Astrocyte (in vitro differentiated cells and primary cell): ENCODE measurements at places on chromosomes 6 and 20.
A peak's percentile ranks its signal among the peaks of the same experiment; 100 is the strongest.

DNA sequence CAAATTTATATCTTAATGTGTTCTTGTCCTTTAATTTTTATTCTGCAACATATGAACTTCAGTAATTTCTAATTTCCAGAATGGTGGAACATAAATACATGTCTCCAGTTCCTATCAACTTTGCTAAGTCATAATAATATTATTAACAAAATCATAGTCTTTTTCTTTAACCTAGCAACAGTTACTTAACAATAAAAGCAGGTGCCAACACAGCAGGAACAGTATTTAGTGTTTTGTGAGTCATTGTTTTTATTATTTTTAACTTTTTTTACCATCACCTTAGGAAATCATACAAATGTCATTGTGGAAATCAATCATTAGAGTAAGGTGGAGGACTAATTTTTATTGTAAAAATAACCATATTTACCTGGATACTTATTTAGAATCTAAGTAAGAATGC, 133.5 kb downstream of the PLCB1 start:
- H3K4me3 ChIP-seq, result no peak overlapping the region
- H3K27me3 ChIP-seq, result no peaks in the 10 kb centered on the region
- no peaks in the 10 kb centered on the region for H3K36me3 ChIP-seq
- no peaks in the 10 kb centered on the region for H3K4me1 ChIP-seq

DNA sequence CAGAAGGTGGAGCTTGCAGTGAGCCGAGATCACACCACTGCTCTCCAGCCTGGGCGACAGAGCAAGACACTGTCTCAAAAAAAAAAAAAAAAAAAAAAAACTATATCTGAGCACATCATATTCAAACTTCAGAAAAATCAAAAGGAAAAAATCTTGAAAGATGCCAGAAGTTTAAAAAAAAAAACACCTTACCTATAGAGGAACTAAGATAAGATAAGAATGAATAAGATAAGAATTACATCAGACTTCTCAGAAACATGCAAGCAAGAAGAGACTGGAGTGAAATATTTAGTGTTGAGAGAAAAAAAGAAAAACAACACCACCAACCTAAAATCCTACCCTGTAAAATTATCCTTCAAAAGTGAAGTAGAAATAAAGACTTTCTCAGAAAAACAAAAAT, 116.8 kb upstream of the ARID1B start:
- H3K36me3 ChIP-seq, result no peaks in the 10 kb centered on the region
- no peak for DNase-seq
- peaks cover 15% of the 10 kb centered on the region for H3K4me1 ChIP-seq

GRCh38 chr6:153564803-153565202, 433.7 kb upstream of the RGS17 start:
- H3K36me3 ChIP-seq, result no peaks in the 10 kb centered on the region
- no peaks in the 10 kb centered on the region for H3K27me3 ChIP-seq
- H3K4me3 ChIP-seq, result no peak overlapping the region
- H3K27ac ChIP-seq, result no peak overlapping the region

DNA sequence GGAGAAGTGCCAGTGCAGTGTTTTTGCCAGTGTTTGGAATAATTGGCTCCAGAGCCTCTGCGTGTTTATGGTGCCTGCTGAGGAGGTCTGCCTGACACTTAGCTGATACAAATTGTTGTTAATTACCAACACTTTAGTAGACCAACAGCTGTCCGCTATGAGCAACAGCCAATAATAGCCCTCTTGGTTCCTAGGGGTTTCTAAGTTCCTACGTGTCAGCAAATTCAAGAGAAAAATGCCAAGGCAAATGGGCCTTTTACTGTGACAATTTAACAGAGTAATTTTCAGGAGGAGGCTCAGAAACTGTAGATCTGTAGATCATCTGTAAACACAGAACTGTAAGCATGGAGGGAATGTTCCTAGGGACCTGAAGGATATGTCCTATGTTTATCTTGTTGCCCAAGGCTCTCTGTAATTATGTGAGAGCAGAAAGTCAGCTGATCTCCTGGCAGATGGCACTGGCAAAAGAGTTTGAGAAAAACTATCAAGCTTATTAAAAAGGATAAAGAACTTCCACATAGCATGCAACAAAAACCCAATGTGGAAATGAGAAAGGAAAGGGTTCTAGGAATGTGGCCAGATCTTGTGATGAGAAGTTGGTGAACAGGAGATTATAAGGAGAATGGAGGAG, 157.7 kb downstream of the GJA1 start:
- no peak overlapping the region for H3K27ac ChIP-seq
- no peak for DNase-seq
- H3K27me3 ChIP-seq, result no peaks in the 10 kb centered on the region
- no peak overlapping the region for H3K4me3 ChIP-seq
- no peaks in the 10 kb centered on the region for H3K36me3 ChIP-seq

DNA sequence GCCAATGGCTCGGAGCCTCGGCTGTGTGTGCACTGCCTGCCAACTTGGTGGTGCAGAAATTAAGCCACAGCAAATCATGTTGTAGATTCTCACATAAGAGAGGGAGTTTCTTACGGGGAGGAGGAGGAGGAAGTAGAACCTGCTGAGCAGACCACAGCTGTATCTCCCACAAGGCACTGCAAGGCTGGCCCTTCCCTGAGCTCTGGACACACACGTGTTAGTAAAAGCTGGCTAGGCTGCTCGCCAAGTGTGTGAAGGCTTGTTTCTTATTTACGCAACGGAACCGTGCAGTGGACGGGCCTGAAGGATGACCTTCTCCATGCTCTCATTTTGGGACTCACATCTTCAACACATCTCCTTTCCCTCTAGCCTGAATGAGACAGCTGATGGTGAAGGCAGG, 15.7 kb upstream of the QKI start:
- no peak for DNase-seq
- no peaks in the 10 kb centered on the region for H3K27me3 ChIP-seq
- H3K36me3 ChIP-seq, result no peaks in the 10 kb centered on the region
- H3K4me3 ChIP-seq, result no peak overlapping the region
- H3K27ac ChIP-seq, result no peak overlapping the region
- peaks cover 15% of the 10 kb centered on the region for H3K4me1 ChIP-seq

GRCh38 chr20:642398-643174, 10.4 kb downstream of the SRXN1 start:
- H3K27ac ChIP-seq, result no peak overlapping the region
- H3K4me3 ChIP-seq, result no peak overlapping the region
- H3K27me3 ChIP-seq, result no peaks in the 10 kb centered on the region
- no peaks in the 10 kb centered on the region for H3K4me1 ChIP-seq
- H3K36me3 ChIP-seq, result peaks cover 9% of the 10 kb centered on the region
- no peak for DNase-seq

DNA sequence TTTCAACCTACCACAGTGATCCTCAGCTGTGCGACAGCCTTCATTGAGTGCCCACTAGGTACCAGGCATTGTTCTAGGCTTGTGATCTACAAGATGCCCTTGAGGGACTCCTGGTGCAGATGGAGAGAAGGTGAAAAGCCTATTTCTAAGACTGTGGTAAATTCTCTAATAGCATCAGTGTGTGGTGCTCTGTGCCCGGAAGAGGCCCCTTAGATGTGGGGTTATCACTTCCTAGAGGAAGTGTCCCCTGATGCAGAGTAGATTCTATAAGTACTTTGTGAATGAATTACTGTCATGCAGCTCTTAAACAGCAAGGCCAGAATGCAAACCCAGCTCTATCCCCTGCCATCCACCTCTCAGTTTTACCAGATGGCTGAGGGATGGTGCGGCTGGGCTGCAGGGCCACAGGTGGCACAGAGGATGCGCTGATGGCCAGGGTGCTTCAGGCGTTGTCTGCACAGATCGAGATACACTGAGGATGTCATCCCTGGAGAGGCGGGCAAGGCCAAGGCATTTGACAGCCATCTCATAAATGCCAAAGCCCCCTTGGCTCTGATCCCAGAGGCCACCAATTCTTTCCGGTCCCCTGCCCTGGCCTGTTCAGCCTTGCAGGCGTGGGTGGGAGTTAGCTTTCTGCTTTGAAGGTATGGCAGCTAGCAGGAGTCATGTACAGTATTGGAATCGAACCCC, 96.7 kb downstream of the TOX2 start:
- peaks cover 3% of the 10 kb centered on the region for H3K27me3 ChIP-seq
- no peak for DNase-seq
- no peak overlapping the region for H3K27ac ChIP-seq
- H3K4me3 ChIP-seq, result no peak overlapping the region

DNA sequence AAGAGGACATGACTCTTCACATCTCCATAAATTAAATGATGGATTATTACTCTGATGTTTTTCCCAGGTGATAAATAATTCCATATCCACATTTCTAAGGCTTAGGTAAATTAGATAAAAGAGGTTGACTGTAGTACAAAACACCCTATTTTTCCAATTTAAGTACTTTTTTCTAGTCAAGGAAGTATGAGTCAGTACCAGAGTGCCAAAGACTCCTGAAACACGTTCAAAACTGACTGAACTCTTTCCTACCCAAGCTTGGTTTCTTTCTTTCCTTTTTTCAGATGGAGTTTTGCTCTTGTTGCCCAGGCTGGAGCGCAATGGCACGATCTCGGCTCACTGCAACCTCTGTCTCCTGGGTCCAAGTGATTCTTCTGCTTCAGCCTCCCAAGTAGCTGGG, 85.0 kb downstream of the DOK5 start:
- H3K27me3 ChIP-seq, result no peaks in the 10 kb centered on the region
- H3K36me3 ChIP-seq, result no peaks in the 10 kb centered on the region
- H3K27ac ChIP-seq, result no peak overlapping the region
- no peak for DNase-seq

DNA sequence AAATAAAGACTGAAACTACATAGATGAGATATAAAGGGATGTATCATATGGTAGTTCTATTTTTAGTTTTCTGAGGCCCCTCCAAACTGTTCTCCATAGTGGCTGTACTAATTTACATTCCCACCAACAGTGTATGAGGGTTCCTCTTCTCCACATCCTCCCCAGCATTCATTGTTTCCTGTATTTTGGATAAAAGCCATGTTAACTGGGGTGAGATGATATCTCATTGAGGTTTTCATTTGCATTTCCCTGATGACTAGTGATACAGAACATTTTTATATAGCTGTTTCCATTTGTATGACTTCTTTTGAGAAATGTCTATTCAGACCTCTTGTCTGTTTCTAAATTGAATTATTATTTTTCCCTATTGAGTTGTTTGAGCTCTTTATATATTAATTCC, 229.3 kb downstream of the RFPL4B start:
- H3K27ac ChIP-seq, result no peak overlapping the region
- H3K4me3 ChIP-seq, result no peak overlapping the region
- H3K36me3 ChIP-seq, result no peaks in the 10 kb centered on the region
- H3K4me1 ChIP-seq, result peaks cover 6% of the 10 kb centered on the region
- H3K27me3 ChIP-seq, result no peaks in the 10 kb centered on the region

DNA sequence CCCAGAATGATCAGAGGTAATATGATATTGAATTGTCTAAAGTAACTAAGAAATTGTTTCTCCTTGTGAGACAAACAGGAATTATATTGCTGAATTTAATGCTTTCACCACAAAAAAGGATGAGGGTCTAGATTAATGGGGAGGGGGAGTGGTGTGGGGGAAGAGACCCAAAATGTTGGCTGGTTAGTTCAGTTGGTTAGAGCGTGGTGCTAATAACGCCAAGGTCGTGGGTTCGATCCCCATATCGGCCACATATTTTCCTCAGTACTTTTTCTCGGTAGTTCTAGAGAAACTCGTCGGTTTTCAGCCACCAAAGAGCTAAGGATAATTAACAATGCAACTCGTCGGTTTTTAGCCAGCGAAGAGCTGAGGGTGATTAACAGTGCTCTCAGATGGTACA, 26.3 kb downstream of the PRSS16 start:
- no peak overlapping the region for H3K4me3 ChIP-seq
- H3K4me1 ChIP-seq, result no peaks in the 10 kb centered on the region
- no peak for DNase-seq
- H3K36me3 ChIP-seq, result no peaks in the 10 kb centered on the region
- H3K27me3 ChIP-seq, result peaks cover 2% of the 10 kb centered on the region

DNA sequence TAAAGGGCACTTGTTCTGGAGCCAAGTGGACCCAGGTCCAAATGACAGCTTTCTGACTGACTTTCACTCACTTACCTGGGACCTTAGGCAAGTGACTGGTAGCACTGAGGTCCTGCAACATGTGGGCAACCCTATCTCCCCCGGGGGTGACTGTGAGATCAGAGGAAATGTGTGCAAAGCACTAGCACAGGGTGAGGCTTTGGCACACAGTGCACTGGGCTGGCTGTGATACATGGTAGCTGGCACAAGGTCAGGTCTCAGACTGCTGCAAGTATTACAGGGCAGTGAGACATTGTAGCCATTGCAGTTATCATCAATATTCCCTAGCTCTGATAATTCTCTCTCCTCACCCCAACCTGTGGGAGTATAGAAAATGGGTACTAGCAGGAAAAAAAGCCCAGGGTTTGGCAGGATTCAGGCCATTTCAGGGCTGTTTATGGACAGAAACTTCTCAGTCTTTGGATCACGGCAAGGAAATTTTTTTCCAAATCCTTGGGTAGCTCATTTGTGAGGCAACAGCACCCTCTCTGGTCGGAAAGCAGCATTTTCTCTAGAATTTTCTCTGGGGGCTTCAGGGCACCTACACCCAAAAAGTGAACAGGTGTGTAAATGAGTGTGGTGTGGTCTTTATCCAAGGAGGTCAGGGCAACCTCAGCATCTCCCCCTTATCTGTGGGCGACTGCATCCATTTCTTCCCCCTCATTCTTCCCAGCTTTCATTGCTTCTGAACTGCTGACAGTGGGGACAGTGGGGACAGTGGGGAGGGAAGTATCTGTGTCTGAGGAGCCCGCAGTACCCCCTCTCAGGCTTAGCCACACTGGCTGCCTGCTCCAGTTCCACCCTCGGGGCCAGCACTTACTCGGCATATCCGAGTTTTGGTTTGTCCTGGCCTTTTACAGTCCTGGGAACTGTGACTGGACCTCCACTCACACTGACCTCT, 148.7 kb upstream of the PHACTR3 start:
- no peak overlapping the region for H3K27ac ChIP-seq
- no peak for DNase-seq
- H3K36me3 ChIP-seq, result no peaks in the 10 kb centered on the region
- no peak overlapping the region for H3K4me3 ChIP-seq

- H3K4me3 ChIP-seq, result no peak overlapping the region
- no peak overlapping the region for H3K27ac ChIP-seq
- peaks cover 3% of the 10 kb centered on the region for H3K4me1 ChIP-seq
- peak; percentile 56 for DNase-seq
- no peaks in the 10 kb centered on the region for H3K27me3 ChIP-seq
These were observed 11.5 kb downstream of the GNL1 start for GRCh38 chr6:30544666-30545272.

DNA sequence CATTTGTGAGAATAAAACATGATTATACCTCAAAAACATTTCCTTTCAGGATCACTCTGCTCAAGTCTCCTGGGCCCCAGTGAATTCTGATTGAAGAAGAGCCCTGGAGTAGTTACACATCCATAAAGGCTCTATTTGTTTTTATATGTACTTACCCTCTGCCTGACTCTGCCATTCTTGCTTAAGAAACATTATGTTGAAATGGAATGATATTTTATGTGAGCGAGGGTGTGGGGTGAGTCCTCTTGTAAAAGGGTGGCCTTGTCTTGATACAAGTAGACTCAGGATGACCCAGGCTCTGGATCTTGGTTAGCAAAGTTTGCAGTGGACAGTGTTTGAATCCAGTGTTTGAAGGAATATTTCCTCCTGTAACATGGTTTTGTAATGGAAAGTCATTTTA, 215.4 kb upstream of the PREP start:
- no peaks in the 10 kb centered on the region for H3K4me1 ChIP-seq
- H3K27me3 ChIP-seq, result no peaks in the 10 kb centered on the region
- no peak overlapping the region for H3K27ac ChIP-seq
- H3K36me3 ChIP-seq, result no peaks in the 10 kb centered on the region

GRCh38 chr6:37251211-37251780, 6.3 kb upstream of the TBC1D22B start:
- no peak for DNase-seq
- peaks cover 3% of the 10 kb centered on the region for H3K4me1 ChIP-seq
- H3K36me3 ChIP-seq, result no peaks in the 10 kb centered on the region
- H3K4me3 ChIP-seq, result no peak overlapping the region
- H3K27me3 ChIP-seq, result no peaks in the 10 kb centered on the region
- peak overlapping the region; percentile 54 for H3K27ac ChIP-seq
